ENCODE measurements at places on chromosomes 7 and 10. TPM values are rescaled to one million over a fixed set of nuclear protein-coding genes. Genes with fewer than 3 reads are reported as not detected.

Gene THSD7A
- total RNA-seq = 1.5 TPM

GRCh38 chr10:22434521-22434920, 89.2 kb downstream of the SPAG6 start:
- no peak for DNase-seq

- DNase-seq = no peak
Measured at GRCh38 chr10:83184641-83185040, 954.7 kb upstream of the GHITM start.

- no peak for DNase-seq
Measured at GRCh38 chr7:132654150-132654549, 77.9 kb upstream of the PLXNA4 start.

DNA sequence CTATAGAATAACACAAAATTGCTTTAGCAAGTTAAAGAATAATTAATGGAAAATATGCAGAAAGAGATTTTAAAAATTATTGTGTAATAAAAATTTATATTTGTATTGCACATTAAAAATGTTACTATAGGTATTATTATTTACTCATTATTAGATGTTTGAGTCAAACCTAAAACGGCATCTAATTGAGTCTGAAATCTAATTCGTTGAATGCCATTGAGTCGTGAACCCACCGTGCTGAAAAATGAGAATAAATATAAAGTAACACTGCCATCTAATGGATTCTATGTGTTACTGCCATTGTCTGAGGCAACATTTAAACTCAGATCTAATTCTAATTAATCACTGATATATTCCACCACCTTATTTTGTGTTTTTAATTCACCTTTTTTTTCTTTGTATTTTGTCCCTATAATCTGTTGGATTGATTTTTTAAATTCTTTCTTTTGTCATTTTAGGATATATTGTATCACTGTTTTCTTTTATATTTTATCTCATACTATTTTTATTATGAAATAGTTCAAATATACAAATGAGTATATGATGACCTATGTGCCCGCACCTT, 62.2 kb downstream of the SAMD9 start:
- DNase-seq = no peak

Gene EVX1
- not detected for total RNA-seq

DNA sequence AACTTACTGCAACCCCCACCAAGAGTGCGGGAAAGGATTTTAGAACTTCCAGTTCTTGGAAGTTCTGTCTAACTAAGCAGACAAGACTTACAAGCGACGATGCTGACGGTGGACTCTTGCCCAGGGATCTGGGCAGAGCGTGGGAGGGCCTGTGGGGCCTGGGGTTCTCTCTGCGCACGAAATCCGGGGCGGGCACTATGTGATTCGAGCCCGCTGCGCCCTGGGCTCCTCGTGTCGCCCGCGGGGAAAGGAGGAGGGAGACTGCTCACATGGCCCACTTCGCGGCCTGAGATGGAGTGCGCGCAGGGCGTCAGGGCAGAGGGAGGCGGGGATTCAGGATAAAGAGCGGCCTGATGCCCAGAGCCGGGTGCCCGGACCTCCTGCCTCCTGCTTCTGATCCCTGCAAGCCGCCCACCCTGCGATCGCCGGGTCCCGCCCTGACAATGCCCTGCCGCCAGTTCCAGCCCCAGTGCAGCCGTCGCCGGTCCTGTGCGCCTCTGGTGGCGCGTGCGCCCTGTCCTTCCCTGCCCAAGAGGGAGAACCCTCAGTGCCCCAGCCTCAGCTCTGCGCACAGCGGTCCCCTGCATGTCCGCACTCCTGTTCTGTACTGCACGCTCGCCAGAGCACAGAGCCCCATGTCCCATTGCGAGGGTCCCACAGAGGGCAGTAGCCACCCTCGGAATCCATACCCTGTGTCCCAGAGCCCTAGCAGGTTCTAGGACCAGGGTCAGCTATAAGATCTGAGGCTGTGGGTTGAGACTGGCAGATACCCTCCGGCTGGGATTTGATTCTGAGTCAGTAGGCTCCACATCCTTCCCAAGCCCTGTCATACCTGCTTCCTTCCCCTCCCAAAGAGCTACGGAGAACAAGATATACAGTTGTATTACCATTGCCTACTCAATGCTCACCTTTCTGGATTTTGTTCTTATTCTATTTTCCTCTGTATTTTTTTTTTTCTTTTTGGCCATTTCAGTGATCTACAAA, 99.4 kb upstream of the TMEM106B start:
- peak; percentile 62 for DNase-seq

- DNase-seq = peak; percentile 71
Measured at GRCh38 chr10:132192991-132193665, 6.4 kb downstream of the DPYSL4 start.

Gene SPDYE16
- not detected for total RNA-seq

- no peak for DNase-seq
Measured at GRCh38 chr7:5218564-5219360, 28.7 kb downstream of the WIPI2 start.

- no peak for DNase-seq
Measured at GRCh38 chr7:96530786-96531185, 178.9 kb downstream of the SEM1 start.

GRCh38 chr10:5632446-5632845, 33.9 kb downstream of the ASB13 start:
- DNase-seq = no peak

DNA sequence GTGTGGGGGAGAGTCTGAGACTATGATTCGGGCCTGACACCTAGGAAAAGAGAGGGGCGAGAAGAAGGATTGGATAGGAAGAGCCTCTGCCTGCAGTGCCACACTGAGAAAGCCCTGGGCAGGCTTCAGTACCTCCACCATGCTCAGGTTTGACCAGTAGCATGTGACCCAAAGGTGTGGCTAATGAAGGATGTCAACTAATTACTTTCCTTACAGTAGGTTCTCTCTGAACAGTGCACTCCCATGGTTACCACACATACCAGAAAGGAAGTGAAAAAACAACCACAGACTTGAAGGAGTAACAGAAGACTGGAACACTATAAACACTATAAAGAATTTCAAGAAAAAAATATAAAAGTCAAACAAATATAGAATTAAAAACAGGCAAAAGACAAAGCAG, 46.2 kb downstream of the SEM1 start:
- no peak for DNase-seq

Gene MASTL
- total RNA-seq = 1.5 TPM

GRCh38 chr10:61283481-61284221, 169.5 kb downstream of the TMEM26 start:
- no peak for DNase-seq

DNA sequence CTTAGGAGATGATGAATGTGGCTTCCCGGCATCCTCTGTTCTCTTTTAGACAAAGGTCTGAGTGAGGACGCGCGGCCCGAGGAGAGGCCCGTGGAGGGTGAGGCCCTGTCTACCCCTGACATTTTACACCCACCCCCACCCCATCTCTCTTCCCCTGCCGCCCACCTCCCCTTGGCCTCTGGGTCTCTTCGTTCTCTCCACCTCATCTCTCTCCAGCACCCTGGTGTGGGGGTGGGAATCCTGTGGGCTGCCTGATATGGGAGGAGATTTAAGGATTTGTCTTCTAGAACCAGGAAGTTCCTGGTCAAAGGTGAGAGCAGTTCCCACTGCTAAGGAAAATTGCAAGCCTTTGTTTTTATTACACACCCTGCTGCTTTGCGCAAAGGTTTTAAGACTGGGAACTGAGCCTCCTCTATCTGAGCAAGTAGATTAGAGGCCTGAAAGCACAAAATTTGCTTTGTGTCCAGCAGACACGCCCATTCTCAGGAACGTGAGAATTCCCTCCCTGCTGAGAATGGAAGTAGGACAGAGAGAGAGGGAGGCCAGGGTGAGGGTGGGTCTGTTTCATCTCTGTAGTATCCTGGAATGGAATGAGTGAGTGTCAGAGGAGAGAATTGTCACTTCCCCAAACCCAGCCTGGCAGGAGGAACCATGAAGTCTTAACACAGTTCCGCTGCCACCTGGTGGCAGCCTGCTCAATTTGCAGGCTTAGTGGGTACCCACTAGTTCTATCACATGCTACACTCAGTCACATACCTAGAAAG, 91.2 kb downstream of the GTF2IRD1 start:
- no peak for DNase-seq

Gene AKR1B15
- total RNA-seq = not detected

DNA sequence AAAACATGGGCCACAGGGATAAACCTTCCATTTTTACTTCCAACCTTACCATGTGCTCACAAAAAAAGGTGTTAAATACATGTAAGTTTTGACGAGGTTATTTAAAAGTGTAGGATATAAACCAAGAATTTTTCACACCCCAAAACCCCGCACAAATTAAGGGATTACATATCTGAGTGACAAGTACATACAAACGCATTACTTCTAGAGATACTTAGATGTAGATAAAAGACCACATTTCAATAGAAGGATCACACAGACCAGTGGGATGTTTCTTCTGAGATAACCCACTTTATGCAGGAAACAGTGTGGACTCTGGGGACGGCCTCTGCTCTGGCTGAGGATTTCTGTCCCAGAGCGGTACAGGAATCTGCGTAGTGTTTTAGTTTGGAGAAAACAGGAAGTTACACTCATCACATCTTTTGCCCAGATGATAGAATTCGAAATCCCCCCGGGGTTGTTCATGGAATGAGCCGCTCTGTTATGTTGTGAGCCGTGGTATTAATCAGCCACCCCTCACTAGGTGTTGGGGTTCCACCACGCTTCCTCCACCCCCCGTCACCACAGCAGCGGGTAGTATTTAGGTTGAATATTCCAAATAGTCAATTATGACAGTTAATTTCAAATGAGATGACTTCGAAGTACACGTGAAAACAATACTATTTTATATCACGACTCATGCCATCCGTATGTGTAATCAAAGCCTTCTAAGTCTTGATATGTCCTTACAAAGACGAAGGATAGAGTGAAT, 1.3 kb upstream of the CUL1 start:
- no peak for DNase-seq

Gene CHCHD2
- total RNA-seq = 493 TPM

DNA sequence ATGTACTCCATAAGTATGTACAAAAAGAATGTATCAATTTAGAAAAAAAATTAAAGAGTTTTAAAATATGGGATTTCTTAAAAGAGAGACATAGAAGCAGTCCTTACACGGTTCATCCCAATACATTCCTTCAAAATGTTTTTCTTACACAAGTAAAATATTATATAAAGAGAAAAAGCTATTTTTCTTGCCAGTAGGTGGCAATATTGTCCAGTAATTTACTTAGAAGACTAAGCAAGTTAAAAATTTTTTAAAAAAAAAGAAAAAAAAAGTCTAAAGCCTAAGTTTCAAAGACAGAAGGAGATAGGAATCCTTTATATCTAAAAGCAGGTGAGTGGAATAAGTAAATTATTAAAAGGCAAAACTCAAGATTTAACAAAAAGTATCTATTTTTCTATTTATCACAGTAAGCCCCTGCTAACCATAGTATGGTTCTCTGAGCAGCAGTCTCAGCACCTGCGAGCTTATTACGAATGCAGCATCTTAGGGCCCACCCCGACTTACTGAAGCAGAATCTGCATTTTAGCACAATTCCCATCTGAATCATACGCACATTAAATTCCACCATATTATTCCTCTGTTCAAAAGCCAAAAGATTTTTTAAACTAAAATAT, 240.6 kb downstream of the DGKI start:
- no peak for DNase-seq

Gene CDHR3
- 3.6 TPM for total RNA-seq

GRCh38 chr7:17289074-17289645, 9.3 kb upstream of the AHR start:
- no peak for DNase-seq

- DNase-seq = no peak
Measured at GRCh38 chr7:130334274-130334673, 10.3 kb upstream of the CPA5 start.
